ENCODE measurements at places on chromosomes 13 and 19. TPM values are rescaled to one million over a fixed set of nuclear protein-coding genes. Genes with fewer than 3 reads are reported as not detected.

Gene ZNF837
- 2.5 TPM for total RNA-seq

DNA sequence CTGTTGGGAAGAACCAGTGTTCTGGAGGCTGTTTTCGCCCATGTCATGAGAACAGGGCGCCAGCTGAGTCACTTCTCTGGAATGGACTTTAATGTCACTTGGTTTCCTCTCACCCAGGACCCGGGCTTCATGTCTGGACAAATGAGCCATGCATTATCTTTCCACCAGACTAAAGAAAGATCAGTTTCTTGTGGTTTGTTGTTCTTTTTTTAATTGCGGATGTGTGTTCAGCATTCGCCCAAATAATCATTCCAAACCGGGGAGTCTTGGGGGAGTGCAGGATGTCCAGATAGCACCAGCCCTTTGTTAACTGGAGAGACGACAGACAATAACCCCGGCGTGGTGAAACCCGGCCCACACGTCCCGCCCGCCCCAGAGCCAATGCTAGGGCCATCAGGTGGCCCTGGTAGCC, 102.5 kb downstream of the COL4A2 start:
- no peaks in the 10 kb centered on the region for H3K27me3 ChIP-seq
- DNase-seq: peak; percentile 100
- H3K4me3 ChIP-seq: peak overlapping the region; percentile 10

GRCh38 chr13:69243366-69243765, 864.3 kb upstream of the ATXN8OS start:
- H3K27ac ChIP-seq: no peak overlapping the region
- no peak for DNase-seq
- H3K4me3 ChIP-seq: no peak overlapping the region
- no peaks in the 10 kb centered on the region for H3K27me3 ChIP-seq
- no peaks in the 10 kb centered on the region for H3K4me1 ChIP-seq

GRCh38 chr13:91375116-91375729, 23.2 kb upstream of the GPC5 start:
- H3K27ac ChIP-seq: no peak overlapping the region
- H3K27me3 ChIP-seq: no peaks in the 10 kb centered on the region
- no peak overlapping the region for H3K4me3 ChIP-seq
- no peaks in the 10 kb centered on the region for H3K36me3 ChIP-seq
- no peaks in the 10 kb centered on the region for H3K4me1 ChIP-seq

Gene CEP89
- total RNA-seq: 15.3 TPM

DNA sequence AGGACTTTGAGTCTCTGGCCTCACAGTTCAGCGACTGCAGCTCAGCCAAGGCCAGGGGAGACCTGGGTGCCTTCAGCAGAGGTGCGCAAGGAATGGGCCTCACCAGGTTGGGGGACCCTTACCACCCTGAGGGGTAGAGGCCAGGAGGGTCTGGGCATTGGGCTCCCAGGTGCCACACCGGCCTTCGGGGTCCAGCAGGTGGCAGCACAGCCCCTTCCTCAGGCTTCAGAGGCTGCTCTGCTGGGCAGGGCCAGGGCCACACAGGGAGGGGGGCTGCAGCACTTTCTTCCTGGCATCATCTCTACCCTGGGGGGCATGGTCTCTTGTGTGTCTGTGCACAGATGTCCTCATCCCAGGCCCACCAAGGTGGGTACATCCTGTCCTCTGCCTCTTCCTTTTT, 12.9 kb downstream of the PIN1 start:
- H3K4me1 ChIP-seq: peaks cover 13% of the 10 kb centered on the region
- peaks cover 68% of the 10 kb centered on the region for H3K36me3 ChIP-seq
- no peak overlapping the region for H3K27ac ChIP-seq
- no peak overlapping the region for H3K4me3 ChIP-seq

GRCh38 chr19:8444677-8445487, at the start of gene HNRNPM:
Gene HNRNPM, plus strand, starts transcription at chr19:8444975. Its CDS starts 24 bp downstream, at chr19:8444999.
- peaks cover 19% of the 10 kb centered on the region for H3K4me1 ChIP-seq
- peak within 1 kb of the TSS; percentile 80 for H3K27ac ChIP-seq
- peaks cover 35% of the 10 kb centered on the region for H3K36me3 ChIP-seq
- DNase-seq: peak; percentile 93

DNA sequence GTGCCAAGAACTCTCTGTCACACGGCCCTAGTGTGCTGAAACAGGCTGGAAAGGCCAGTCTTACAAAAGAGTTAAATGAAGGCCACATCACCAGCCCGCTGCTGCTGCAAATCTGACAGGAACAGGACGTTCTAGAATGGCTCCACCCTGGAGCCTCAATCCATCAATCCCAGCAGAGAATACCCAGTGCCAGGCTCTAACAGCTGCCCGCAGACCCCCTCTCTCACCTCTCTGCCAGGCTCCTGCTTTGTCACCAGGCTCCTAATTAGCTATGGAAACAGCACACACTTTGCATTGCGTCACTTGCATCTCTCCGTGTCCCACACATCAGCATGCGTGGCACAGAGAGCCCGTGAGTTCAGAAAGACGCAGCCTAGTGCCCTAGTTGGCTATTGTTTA, 314.1 kb downstream of the FOXO1 start:
- H3K27me3 ChIP-seq: no peaks in the 10 kb centered on the region
- DNase-seq: no peak
- no peak overlapping the region for H3K27ac ChIP-seq
- no peaks in the 10 kb centered on the region for H3K4me1 ChIP-seq
- H3K36me3 ChIP-seq: no peaks in the 10 kb centered on the region
- H3K4me3 ChIP-seq: no peak overlapping the region

Gene FREM2
- total RNA-seq: not detected

Gene C13orf46
- total RNA-seq: not detected

Gene TUBA3C
- not detected for total RNA-seq

DNA sequence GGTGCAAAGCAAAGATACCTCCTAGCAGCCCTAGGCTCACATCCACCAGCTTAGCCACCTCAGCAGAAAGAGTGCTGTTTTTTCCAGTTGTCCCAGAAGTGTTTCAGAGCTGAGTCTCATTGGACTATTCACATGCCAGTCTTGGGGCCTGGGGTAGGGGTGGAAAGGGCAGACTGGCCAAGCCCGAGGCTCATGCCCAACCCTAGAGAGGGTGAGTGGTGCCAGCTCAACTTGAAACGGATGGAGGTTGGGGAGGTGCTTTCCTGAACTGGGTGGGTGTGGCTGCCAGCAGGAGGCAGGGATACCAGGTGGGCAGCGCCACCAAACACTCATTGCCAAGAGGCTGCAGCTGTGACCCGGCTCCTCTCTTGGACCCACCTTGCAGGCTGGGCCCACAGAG, 116.9 kb downstream of the DPF1 start:
- H3K4me1 ChIP-seq: no peaks in the 10 kb centered on the region
- H3K4me3 ChIP-seq: no peak overlapping the region
- H3K27me3 ChIP-seq: no peaks in the 10 kb centered on the region
- H3K27ac ChIP-seq: no peak overlapping the region
- no peak for DNase-seq
- peaks cover 43% of the 10 kb centered on the region for H3K36me3 ChIP-seq

- no peaks in the 10 kb centered on the region for H3K27me3 ChIP-seq
- no peaks in the 10 kb centered on the region for H3K36me3 ChIP-seq
- no peak for DNase-seq
- no peak overlapping the region for H3K27ac ChIP-seq
These were observed 159.5 kb downstream of the RBM26 start for GRCh38 chr13:79246578-79246949.

GRCh38 chr19:36030264-36031148, 2.2 kb downstream of the CLIP3 start:
- no peak overlapping the region for H3K27ac ChIP-seq
- H3K4me1 ChIP-seq: peaks cover 10% of the 10 kb centered on the region
- no peaks in the 10 kb centered on the region for H3K27me3 ChIP-seq
- no peak overlapping the region for H3K4me3 ChIP-seq

Gene TMPRSS9
- total RNA-seq: not detected

Gene ATP4A
- not detected for total RNA-seq

DNA sequence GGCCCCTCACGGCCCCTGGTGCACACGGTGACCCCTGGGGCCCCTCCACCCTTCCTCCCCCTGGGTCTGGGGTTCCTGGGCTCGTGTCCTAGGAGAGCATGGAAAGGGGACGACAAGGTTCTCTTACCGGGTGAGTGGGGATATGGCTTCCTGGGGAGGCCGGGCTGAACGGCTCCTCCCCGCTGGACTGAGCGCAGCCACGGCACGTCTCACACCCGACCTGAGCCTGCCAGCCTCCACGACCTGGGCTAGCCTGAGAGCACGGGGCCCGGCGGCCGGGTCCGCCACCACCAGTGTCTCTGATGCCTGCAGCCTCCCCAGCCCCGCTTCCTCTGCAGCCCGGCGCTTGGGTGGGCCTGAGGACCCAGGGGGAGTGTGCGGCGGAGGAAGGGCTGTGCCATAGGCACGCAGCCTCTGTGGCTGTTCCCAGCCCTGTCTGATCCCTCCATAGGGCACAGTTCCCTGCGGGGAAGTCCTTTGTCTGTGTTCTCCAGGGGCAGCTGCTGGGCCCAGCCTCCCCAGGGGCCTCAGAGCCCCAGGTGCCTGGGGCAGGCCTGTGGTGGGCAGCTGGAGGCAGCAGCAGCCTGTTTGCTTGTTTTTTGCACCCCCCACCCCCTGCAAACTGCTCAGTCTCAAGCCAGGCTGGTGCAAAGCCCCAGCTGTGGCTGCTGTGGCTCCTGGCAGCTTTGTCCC, 15.0 kb downstream of the PLIN4 start:
- no peaks in the 10 kb centered on the region for H3K27me3 ChIP-seq
- DNase-seq: no peak
- H3K27ac ChIP-seq: no peak overlapping the region
- H3K4me3 ChIP-seq: no peak overlapping the region
- peaks cover 15% of the 10 kb centered on the region for H3K4me1 ChIP-seq

DNA sequence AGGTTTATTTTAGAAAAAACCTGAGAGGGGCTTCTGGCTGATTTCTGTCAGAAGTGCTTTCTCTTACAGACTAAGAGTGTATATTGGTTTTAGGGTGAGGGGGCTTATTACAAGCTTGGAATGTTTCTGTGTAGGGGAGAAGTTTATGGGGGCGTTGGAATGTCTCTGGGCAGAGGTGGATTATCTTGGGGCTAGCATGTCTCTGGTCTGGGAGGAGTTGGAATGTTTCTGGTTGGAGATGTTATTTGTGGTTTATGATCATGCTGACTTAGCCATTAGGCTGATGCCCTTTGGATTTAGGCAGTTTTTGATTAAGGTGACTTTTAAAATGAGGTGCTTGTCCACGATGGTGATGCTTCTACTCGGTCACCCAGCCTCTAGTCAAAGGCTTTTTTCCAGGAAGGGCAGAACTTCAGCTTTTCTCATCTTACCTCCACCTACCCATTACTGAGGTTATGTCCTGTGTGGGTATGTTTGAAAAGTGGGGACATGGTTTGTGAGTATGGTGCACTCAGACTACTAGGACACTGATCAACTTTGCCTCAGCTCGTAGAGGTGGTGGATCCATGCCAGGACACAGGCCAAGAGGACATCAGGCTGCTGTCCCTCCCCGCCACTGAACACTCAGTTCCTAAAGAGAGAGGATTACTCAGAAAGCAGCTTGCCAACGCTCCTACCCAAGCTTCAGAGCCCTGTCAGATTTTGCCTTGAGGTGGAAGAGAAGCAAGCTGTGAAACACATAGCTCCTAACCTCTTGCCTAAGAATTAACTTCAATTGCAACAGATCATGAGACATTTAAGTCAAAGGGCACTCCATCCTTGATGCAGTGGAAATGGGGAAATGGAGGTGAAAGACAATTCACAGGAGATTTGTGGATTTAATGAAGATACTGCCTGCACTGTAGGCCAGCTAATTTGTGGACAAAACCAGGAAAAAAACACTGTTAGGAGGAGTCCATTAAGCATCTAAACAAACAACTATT, 63.6 kb downstream of the ZNF44 start:
- H3K27ac ChIP-seq: no peak overlapping the region
- H3K4me1 ChIP-seq: no peaks in the 10 kb centered on the region
- no peaks in the 10 kb centered on the region for H3K27me3 ChIP-seq
- no peaks in the 10 kb centered on the region for H3K36me3 ChIP-seq
- no peak overlapping the region for H3K4me3 ChIP-seq

All from SJSA1 (cell line).